NCI-H2081 treated with DMSO at 0.1 percent for 48 hours (cell line): ENCODE measurements at places on chromosomes 3 and 15.

GRCh38 chr3:53890726-53891475, 758 bp downstream of the SELENOK start:
- no peak for DNase-seq

DNA sequence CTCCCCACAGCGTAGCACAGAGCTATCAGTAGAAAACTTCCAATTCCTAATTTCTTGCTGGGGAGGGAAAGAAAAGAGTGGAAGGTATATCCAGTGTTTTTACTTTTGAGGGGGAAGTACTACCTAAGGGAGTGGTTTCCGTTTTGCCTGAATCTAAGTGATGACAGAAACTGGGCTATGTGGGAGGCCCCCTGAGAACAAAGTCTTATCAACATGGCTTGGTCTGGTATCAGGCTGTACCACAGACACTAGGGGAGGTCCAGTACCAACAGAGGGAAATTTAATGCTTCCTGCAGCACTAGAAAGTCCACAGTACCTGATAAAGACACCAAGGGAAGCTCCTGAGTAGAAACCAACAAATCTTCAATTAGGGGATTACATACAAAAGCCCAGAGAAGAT, 199.2 kb downstream of the IL5RA start:
- DNase-seq = no peak

- DNase-seq = no peak
Measured at GRCh38 chr15:51108933-51109550, 14.3 kb upstream of the TNFAIP8L3 start.

GRCh38 chr3:51792206-51792605, 13.2 kb upstream of the IQCF6 start:
- no peak for DNase-seq

DNA sequence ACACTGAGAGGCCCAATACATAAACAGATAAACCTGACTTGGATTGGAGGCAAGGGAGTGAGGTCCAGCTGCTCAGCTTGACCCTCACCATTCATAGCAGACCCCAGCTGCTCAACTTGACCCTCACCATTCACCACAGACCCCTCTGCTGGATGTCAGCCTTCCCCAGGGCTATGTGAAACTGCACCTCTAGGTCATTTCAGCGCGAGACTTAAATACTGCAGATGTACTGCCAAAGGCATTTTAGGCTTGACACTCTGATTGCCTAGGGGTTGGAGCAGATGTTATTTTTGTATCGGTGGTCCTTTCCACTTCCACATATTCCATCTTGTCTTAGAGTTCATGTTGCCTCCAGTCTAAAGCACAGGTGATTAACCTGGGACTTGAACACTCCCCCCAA, 41.5 kb upstream of the FAM98B start:
- DNase-seq = no peak

- no peak for DNase-seq
Measured at GRCh38 chr3:123158899-123159390, 42.8 kb upstream of the SEC22A start.

- no peak for DNase-seq
Measured at GRCh38 chr3:53267766-53268165, 11.9 kb upstream of the TKT start.

GRCh38 chr3:176574786-176575185, 622.5 kb downstream of the TBL1XR1 start:
- no peak for DNase-seq

GRCh38 chr3:49199239-49199899, 28.0 kb downstream of the KLHDC8B start:
- no peak for DNase-seq

- DNase-seq = no peak
Measured at GRCh38 chr3:13045904-13046568, 27.2 kb downstream of the IQSEC1 start.

- DNase-seq = no peak
Measured at GRCh38 chr3:155560135-155560534, 184.7 kb downstream of the PLCH1 start.

DNA sequence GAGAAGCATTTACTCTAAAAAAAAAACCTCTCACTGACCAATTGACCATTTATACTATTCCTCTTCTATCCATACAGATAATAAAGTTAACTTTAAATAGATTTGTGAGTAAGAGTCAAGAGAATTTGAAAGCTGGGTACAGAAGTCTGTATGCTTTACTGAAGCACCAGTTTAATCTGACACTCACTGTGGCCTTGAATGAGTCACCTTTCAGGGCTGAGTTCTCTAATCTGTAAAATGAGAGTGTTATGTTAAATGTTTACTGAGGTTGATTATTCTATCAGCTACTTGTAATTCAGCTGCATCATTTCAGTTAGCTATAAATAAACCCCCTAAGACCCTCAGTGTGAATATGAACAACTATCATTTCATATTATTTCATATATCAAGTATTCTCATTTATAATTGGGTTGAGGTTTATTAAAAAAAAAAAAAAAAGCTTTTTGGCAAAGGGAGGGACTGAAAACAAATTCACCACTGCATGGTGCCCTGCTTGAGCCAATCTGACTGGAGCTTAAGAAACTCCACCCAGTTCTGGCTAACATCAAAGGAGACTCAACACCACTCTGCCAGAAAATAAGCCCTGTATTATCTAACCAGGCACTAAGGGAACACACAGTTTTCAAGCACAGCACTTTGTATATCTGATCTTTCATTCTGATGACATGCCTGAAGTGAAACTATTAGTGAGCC, 2.8 kb downstream of the MAP4 start:
- DNase-seq = no peak

DNA sequence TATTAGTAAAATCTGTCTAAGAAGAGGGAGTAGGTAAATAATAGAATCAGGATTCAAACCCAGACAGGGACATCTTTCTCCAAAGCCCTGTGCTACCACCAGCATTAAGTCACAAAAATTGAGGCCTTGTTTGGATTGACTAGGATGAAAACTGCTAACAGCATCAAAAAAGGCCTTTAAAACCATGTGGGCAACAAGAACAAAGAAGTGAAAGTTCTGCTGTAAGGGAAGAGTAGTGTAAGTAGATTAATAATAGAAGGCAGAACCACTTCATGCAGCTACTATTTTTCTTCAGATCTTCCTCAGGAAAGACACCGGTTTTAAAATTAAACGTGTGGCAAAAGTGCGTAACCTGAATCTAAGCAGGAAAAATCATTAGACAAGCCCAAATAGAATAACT, 15.3 kb upstream of the KBTBD12 start:
- no peak for DNase-seq

- no peak for DNase-seq
Measured at GRCh38 chr3:188948281-188948996, 223.3 kb upstream of the TPRG1 start.

GRCh38 chr3:133457465-133458067, 57.7 kb downstream of the BFSP2 start:
- no peak for DNase-seq

DNA sequence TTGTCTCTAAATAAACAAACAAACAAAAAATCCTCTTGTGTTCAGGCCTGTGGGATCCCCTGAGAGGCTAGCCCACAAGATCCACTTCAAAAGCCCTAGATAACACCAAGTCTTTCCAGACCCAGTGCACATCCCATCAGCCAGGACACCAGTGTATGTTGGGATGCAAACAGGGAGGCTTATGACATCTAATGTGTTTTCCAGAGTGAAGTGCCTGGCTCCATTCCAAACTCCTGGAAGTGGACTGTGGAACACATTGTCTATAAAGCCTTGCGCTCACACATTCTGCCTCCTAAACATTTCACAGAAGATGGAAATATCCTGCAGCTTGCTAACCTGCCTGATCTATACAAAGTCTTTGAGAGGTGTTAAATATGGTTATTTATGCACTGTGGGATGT, 57.0 kb downstream of the MLH1 start:
- DNase-seq = no peak

GRCh38 chr3:16174026-16174355, 489 bp upstream of the GALNT15 start:
- DNase-seq = no peak

- DNase-seq = no peak
Measured at GRCh38 chr3:146138902-146139301, 22.1 kb downstream of the PLOD2 start.

- no peak for DNase-seq
Measured at GRCh38 chr3:129535075-129535474, 6.6 kb downstream of the RHO start.

DNA sequence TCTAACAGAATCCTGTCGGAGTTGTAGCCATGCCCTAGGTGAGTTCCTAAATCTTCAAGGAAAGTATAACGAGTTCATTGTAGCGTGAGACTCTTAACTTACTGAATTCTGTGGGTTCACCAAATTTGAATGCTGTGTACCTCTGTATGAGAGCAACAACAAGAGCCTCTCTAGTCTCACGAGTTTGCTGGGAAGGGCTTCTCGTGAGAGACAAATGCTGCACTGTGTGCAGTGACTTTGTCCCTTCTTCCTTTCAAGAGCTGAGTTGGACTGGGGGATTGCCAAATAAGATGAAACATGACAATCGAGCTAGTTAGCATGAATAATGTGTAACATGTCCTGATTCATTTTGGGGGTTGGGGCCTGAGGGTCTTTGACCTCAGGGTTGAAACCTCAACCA, 32.2 kb downstream of the KAT2B start:
- DNase-seq = no peak

DNA sequence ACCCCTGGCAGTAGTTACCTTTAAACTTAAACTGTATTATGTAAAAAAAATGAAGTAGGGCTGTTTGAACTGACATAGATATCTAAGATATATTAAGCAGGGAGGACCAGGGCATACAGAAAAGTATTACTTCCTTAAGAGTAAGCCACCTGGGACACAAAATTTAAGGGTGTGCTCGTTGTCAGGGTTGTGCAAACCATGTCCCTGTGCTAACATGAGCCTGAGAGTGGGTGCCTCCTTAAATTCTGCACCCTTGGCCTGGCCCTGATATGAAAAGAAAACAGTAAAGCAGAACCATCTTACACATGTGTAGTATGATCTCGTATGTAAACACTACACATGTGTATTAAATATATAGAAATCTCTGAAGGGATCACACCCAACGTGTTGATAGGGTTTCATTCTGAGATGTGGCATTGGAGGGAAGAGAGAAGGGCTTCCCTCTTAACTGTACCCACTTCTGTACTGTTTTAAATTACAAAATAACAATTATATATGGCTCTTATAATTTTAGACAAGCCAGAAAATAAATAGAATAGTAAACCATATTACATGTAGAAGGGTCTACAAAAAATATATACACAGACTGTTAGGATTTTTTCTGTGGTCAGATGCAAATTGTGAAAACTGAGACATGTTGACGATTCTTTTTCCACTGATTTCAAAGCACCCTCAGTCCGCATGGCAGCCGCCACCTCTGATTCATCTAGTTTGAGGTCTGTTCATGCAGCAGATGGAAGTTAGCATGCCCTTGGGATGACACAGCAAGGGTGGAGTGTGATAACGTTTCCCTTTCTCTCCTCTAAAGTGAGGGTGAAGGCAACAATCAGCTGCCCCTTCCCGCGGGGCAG, 400.8 kb upstream of the PROK2 start:
- DNase-seq = no peak

DNA sequence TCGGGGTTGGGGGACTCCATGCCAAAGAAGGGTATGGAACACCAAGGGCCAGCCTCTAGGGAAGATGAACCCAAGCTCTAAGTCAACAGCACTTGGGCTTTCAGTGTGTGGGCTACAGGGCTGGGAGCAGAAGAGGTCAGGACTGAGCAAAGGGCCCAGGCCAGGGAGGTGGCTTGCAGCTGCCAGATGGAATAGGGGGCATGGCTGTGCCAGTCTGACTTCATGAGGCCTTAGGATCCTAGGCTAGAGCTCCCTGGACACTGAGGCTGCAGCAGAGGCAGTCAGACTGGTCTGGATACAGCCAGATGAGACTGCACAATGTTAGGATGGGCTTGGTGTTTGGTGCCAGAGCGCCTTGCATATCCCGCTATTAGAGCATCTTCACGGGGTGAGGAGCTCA, 3.8 kb downstream of the RASGRF1 start:
- DNase-seq = no peak

- DNase-seq = no peak
Measured at GRCh38 chr15:91429973-91430372, 329.9 kb downstream of the SV2B start.
